ENCODE measurements at places on chromosomes 3 and 15.

GRCh38 chr3:148158210-148158609, 539.5 kb upstream of the AGTR1 start:
- no peak for DNase-seq

DNA sequence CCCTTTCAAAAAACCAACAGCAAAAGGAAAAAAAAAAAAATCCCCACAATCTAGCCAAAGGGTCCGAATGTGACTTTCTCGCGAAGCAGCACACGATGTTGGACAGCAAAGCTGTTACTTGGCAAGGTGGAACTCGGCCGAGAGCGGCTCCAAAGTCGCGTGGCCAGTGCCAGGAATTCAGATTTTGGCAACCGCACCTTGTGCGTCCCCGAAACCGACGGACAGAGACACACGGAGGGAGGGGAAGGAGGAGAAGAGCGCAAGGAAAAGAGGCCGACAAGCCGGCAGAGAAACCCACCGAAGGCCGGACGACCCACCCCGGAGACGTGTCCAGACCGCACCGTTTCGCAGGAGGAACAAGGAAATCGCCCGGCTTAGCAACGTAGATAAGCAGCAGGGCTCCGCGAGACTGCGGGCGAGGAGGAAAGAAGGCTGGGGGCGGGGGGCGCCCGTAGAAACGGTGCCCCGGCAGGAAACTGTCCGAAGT, 517.3 kb downstream of the MECOM start:
- DNase-seq = no peak

GRCh38 chr15:53831907-53832770, 72.7 kb upstream of the WDR72 start:
- DNase-seq = no peak

DNA sequence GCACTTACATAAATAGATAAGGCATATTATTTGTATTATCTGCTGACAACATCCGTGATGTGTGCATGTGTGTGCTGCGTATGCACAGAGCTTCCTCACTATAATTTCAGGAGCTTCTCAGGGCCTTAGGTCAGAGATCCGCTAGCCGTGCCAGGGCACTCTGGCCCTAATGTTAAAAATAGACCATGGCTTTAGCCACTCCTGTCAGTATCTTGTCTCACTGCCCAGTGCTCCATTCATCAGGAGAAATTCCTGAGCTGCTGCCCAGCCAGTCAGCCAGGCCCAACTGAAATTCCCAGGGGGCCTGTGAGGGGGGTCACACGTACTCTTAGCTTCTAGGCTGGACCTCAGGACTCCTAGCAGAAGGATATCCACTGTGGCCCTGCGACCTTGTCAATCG, 70.0 kb upstream of the ABHD2 start:
- DNase-seq = no peak

DNA sequence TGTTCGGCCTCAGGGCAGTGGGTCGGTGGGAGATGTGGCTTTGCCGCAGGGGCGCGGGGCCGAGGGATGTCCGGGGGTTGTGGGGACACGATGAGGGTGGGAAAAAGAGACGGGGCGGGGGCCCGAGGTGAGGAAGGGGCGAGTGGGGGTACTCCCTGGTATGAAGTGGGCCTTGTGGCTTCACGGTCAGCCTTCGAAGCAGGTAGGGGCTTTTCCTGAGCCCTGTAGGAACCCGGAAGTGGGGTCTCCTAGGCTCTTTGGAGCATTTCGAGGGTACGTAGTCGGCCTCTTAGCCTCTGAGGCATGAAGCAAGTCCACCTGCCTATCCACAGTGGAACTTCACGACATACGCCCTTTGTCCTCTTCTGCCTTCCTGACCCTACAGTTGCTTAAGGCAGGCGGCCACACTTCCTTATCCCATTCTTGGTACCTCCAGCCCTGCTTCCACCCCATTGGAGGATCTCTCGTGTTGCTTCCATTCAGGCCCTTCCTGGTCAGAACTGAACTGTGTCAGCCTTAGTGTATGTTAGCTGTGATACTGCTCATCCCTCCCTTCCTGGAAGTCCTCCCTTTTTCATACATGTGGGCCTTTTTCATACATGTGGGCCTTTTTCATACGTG, 389 bp downstream of the ARPC4 start:
- peak; percentile 29 for DNase-seq

DNA sequence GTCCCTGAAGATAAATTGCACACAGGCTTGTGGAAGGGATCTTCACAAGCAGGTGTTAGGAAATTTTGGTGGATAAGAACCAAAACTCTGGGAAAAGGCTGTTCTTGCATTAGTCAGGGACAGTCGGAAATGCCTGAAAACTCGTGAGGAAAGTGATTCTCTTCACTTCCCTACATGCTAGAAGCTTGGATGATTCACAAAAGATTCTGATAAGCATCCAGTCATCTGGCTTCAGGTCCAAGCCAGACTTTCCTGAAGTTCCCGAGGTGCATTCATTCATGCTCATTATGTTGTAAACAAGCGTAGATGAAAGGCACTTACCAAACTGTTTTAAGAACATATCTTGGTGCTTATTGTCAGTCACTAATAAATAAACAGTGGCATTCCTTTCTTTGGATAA, 1028.7 kb downstream of the NTRK3 start:
- no peak for DNase-seq

DNA sequence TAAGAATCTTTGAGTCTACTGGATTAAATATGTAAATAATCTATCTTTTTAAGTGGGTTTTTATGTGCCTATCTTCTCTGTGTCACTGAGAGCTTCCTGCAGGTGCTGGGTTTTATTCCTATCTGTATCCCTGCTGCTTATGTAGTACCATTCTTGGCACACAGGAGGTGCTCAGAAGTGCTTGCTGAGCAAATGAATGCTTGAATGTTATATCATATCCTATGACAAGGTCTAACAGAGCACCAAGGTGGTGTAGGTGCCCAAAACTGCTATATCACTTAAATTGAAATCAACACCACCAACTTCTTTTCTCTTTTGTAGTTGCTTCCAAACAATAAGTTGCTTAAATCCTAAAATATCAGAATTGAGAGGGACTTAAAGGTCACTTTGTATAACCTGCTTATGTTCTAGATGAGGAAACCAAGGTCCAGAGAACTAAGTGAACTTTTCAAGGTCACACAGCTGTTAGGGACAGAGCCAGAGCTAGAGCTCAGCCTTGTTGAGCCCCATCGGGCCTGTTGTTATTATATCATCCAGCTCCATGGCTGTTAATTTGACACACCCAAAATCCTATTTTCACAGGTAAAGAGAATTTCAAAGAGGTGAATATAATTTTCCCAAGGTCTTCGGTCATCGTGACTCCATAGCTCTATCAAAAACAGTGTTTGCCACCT, 46.0 kb downstream of the CCNL1 start:
- DNase-seq = no peak

DNA sequence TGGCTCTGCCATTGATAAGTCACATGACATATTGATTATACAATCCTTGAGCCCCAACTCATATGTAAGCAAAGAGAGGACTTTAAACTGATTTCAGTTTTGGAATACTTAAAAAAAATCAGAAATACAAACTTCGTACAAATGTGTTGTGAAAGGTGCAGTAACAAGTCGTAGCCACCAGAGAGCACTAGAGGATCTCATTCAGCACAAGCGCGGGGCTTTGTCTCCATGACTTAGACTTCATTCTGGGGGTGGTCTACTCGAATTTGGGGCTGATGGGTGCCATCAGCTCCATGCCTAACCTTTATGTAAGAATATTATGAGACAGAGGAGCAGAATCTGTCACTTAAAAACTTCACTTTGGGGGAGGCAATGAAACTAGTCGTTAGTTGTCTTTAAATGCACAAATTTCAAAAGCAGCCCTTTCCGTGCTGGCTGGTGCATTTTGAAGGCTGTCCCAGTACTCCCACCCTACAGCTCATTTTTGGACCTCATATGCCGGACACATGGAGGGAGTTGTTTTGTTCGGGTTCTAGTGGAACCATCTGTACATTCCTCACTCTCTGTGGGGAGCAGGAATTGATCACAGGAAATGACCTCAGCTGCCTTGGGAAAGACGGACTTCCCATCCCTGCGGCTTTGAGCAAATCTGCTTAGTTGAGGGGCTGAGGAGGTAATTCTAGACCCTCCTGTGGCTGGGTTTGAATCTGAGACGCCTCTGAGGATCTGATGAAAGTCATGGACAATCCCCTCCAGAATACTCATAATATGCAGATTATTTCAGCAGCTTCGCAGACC, 27.5 kb upstream of the MASP1 start:
- DNase-seq = no peak

DNA sequence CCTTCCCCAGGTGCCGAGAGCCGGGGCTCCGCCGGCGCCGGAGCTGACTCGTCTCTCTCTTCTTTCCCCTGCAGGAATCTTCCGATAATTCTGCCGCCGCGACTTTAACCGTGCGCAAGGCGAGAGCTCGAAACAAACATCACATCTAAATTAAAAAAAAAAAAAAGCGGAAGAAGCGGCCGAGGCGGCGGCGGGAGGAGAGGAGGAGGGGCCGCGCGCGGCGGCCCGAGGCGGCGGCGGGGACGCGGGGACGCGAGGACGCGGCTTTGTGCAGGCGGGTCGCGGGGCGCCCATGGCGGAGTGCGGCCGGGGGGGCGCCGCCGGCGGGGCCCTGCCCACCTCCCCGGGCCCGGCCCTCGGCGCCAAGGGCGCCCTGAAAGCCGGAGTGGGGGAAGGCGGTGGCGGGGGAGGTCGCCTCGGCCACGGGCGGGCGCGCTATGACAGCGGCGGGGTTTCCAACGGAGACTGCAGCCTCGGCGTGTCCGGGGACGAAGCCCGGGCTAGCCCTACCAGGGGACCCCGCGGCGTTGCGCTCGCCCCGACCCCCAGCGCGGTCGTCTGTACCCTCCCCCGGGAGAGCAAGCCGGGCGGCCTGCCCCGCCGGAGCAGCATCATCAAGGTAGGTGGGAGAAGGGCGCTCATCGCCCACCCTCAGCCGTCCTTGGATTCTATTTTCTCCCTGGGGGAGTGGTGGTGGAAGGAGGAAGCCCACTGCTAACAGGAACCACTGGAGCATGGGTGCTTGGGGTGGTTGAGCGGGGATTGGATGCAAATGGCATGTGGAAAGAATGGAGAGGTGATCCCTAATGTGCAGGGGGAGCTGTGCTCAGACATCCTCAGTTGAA, at the start of gene PLCL2:
TSS of gene PLCL2 (plus strand) at position 208 of the 845 bp plus-strand sequence. CDS start at position 293, 85 bp downstream.
- peak; percentile 50 for DNase-seq

DNA sequence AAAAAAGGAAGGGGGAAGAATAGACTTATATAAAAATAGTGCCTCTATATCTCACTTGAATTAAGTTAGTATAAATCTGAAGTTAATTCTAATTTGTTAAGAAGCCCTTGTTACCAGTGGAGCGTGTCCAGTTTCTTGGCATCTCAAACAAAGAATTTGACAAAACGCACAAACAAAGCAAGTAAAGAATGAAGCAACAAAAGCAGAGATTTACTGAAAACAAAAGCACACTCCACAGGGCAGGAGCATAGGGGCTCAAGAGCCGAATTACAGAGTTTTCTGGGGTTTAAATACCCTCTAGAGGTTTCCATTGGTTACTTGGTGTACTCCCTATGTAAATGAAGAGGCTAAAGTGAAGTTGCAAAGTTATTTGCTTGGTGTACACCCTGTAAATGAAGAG, 34.0 kb upstream of the GK5 start:
- DNase-seq = no peak

- no peak for DNase-seq
Measured at GRCh38 chr3:69998759-69999139, 784 bp upstream of the SAMMSON start.

GRCh38 chr3:126211569-126211968, 31.2 kb upstream of the ALDH1L1 start:
- no peak for DNase-seq

DNA sequence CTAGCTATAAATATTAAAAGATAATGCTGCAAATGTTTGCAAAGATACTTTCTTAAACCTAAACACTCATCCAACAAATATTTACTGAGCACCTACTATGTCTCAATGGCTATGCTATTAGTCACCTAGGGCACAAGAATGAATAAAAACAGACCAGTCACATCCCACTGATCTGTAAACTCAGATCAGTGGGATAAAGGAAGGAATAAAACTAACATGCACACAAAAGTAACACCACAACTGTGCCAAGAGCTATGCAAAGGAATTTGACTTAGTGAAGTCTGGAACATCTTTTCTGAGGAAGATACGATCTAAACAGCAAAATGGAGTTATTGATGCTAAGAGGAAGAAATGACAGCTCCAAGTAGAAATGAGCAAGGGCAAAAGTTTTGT, 56.6 kb downstream of the CBLB start:
- DNase-seq = no peak

- peak; percentile 13 for DNase-seq
Measured at GRCh38 chr3:143674100-143674968, 173.9 kb downstream of the SLC9A9 start.

GRCh38 chr3:194246709-194247349, 104.3 kb downstream of the CPN2 start:
- no peak for DNase-seq

DNA sequence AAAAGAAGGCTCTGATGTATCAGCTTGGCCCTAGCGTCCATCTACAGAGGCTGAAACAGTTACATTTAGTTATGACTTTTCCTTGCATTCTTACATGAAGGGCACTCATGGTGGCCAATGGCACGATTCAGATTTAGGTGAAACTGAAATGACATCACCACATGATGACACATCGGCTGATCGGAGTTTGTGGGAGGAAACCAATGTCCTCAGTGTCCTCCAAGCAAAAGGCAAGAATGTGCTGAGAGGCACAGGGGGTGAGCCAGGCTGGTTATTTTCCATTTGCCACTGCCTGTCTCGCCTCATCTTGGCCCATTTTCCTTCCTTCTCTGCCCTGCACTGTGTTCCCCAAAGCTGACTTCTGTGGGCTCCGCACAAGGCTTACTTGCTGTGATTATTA, 34.4 kb downstream of the TARS3 start:
- DNase-seq = peak; percentile 62

GRCh38 chr3:129409541-129409940, 18.9 kb downstream of the EFCAB12 start:
- no peak for DNase-seq

GRCh38 chr15:82140886-82141285, 95.1 kb upstream of the MEX3B start:
- no peak for DNase-seq

DNA sequence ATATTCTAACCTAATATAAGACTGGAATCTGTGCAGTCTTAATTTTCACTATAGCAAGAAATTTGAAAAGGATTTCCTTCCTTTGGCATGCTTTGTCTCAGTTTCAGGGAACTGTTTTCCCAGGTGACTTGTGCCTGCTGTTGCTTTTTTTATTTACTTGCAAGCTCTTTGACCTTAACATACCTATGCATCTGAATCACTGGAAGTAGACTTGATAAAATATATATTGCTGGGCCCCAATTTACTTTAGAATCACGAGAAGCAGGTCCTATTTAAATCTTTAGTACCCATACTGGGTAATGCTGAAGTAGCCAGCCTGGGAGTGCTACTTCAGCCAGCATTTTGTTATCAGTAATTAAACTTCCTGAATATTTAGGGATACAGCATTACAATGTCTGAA, 257.9 kb upstream of the ALCAM start:
- DNase-seq = no peak

DNA sequence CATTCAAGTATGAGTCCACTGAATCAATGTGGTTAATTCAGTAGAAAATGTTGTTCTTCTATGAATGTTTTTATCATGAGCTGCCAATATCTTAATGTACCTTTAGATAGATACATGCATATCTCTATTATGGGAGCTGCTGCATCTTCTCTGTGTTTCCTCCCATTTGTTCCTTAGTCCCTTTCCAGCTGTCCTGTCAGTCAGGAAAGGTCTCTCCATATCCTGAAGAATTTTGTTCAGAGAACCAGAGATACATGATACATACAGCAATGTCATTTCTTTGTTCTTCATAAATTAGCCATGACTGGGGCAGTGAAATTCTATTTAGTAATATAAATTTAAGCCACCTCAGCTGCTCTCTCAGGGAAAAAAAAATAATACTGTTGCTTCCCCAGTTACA, 103.7 kb downstream of the P3H2 start:
- no peak for DNase-seq

Measured in T-helper 1 cell (primary cell).